ENCODE measurements at places on chromosomes 4 and X.

GRCh38 chr4:10198365-10198764, 81.8 kb upstream of the WDR1 start:
- no peak for DNase-seq

DNA sequence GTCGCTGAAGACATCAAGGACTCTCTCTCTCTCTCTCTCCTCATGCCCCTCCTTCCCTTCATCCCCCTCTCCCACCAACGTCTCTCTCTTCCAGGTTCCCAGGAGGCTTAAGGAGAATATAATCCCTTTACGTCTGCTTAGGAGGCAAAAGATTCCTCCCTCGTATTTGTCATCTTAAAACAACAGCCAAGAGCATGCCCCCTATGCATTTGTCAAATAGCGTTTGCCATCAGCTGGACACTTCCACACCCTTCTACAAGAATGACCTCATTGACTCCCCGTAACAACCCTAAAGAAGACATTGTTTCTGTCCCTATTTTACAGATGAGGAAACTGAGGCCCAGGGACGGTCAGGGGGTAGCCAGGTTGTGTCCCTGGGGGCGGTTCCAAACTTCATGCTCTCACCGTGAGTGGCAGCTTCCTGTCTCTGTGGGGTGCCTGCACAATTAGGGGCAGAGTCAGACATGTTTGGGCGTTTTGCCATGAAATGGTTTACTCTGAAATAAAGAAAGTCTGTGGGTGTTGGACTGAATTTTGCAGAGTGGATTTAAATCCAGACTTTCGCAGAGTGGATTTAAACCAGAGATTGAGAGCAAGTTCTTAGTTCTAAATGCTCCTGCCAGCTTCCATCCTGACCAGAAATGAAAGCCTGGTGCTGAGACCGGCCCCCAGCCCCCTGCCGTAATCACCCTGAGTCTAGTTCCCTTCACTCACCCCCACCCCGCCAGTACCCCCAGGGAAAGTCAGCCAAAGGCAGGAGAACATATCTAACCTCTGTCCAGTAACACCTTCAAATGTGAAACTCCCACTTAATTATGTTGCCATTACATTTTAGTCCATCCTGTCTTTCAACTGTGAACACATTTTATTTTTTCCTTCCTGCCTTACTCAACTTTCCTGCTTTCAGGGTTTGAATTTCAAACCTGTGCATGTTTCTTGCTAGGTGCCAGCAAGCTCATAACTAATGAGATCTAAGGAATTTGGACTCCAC, 44.3 kb upstream of the TBL1X start:
- DNase-seq: no peak

- DNase-seq: no peak
Observed at GRCh38 chr4:91958596-91958995, 345.2 kb upstream of the GRID2 start.

- DNase-seq: no peak
Observed at GRCh38 chr4:791898-792625, 33.9 kb downstream of the CPLX1 start.

- DNase-seq: no peak
Observed at GRCh38 chr4:159594576-159594975, 491.7 kb downstream of the RAPGEF2 start.

- DNase-seq: peak; percentile 12
Observed at GRCh38 chr4:95867919-95868318, 28.0 kb downstream of the PDHA2 start.

DNA sequence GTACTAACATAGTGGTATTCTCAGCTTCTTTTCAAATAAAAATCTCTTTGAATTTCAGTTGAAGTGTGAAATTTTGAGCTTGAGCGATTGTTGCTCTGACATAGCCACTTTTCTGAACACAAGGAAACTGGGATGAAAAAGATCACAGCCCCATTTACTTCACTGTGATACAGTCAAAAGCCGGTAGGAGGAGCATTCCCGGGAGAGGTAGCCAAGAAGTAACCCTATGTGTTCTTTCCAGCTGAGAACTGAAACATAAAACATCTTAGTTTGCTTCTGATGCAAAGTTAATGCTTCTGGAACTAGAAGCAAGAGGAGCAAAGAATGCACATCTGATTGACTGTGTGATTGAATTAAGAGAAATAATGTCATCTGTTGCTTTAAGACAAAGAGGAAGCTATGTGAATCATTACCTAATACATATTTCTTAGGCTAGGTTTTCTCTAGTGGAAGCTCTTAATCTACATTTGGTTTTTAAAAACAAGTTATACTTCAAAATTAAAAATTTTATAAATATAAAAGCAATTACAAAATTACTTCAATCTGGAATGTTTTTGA, 88.3 kb upstream of the UNC5C start:
- DNase-seq: no peak

DNA sequence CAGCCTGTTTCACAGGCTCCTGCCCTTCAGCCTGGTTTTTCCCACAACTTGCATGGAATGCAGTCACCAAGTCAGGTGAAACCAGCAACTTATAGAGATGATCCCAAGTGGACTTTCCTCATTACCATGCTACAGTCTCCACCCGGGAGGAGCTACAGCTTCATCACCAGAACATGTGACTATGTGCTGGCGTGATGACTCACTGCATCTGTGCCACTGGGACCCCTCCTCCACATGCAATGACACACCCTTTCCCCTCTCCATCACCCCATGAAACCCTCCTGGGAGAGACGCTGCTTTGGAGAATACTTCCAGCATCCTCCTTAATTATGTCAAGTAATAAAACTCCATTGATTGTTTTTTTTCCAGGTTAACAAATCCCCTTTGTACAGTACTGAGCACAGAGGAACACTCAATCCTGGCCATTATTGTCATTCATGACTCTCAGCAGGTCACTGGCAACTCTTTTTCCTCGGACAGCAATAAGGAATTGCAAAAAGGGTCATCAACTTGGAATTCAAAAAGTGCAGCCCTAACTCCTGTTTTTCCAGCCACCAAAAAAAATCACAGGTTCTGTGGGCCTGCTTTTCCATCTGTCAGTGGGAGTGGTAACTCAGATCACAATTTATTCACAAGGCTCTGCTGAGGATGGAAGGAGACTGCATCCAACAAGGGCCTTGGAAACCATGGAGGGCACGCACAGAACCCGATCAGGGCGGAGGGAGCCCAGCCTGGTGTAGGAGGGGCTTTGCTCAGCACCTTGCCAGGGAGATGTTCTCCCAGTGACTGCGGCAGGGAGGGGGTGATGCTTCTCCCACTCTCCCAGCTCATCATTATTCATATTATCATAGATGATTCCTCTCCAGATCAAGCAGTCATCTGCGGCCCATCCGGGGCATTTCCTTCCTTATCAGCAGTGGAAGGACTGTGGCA, 17.4 kb downstream of the QDPR start:
- DNase-seq: peak; percentile 27
